ENCODE measurements at places on chromosomes 1 and 21. TPM values are rescaled to one million over a fixed set of nuclear protein-coding genes. Genes with fewer than 3 reads are reported as not detected.
A peak's percentile ranks its signal among the peaks of the same experiment; 100 is the strongest.

DNA sequence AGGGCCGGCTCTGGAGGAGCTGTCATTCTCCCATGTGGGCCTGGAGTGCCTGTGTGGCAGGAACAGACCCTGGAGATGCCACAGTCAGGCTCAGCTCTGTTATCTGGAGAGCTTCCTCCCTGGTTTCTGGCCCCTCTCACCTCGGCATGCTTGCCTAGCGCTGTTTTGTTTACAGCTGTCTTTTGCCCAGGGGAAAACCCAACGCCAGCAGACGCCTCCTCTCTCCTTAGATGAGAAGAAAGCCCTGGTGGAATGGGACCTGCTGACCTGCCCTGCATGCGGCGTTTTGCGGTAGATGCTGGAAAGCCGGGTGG lies 104.9 kb downstream of the CRYAA start:
- DNase-seq: no peak

- no peak for DNase-seq
Measured at GRCh38 chr1:243725846-243726245, 124.2 kb downstream of the AKT3 start.

The ELF3 gene
- 0.51 TPM for polyA plus RNA-seq

DNA sequence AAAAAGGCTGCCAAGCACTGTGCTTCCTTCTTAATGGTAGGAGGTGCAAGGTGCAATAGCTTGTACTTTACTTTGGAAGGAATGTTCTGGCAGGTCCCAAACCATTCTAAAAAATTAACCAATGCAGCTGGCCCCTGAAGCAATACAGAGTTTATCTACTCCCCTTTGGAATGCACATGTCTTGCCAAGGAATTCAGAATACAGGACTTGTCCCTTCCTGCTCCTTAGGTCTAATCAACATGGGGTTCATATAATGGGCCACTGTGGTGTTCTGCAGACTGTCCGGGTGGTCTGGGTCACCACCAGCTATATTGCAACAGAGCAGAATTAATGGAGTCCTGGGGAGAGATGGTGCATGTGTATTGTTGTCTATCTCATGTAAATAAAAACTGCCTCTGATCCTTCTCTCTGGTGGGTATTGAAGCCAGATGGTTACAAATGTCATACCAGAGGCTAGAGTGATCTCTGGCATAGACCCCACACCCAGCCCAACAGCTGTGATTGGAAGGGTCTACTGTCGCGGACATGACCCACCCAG lies 112.8 kb downstream of the RIPK4 start:
- DNase-seq: no peak

DNA sequence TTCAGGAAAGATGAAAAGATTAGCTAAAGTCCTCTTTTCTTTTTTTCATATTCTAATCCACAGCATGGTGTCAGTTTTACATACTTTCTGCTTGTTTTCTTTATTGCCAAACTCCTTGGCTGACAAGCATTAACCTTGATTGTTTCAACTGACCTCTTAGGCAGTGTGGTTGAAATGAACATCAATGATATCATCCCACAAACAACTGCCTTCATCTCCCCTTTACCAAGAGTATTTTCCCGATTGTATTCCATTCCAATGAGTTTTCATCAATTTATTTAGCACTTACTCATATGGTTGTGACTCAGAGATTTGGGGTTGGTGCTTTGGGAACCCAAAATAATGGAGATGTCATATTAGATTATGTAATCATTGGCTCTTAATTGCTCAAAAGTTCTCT lies 71.8 kb downstream of the SPAG17 start:
- DNase-seq: no peak

The KCNJ15 gene
- polyA plus RNA-seq: not detected

GRCh38 chr1:14666962-14667650 lies 68.6 kb downstream of the KAZN start:
- DNase-seq: no peak

GRCh38 chr1:47766832-47767740 lies 230.1 kb downstream of the TRABD2B start:
- DNase-seq: no peak

The MYOG gene
- polyA plus RNA-seq: 0.06 TPM

- no peak for DNase-seq
Measured at GRCh38 chr1:81999364-81999763, 198.6 kb downstream of the ADGRL2 start.

GRCh38 chr1:10339815-10340214 lies 59.0 kb upstream of the PGD start:
- DNase-seq: peak; percentile 75

The SRGAP2B gene
- polyA plus RNA-seq: 4.9 TPM

DNA sequence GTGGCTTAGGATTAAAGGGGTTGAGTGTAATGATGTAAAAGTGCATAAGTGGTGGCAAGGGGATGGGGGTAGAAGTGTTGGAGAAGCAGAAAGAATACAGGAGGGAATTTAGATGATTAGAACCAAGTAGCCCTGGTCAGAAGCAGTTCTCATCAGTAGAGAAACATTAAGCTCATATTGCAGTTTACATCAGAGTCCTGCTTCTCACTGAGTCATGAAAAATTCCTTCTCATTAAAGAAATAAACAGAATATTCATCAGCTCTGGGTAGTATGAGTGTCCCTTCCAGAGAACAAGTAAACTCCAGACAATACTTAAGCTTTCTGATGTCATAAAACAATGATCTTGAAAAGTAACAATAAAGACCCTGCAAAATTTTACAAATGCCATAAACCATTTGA lies 36.5 kb downstream of the LRRIQ3 start:
- DNase-seq: no peak

DNA sequence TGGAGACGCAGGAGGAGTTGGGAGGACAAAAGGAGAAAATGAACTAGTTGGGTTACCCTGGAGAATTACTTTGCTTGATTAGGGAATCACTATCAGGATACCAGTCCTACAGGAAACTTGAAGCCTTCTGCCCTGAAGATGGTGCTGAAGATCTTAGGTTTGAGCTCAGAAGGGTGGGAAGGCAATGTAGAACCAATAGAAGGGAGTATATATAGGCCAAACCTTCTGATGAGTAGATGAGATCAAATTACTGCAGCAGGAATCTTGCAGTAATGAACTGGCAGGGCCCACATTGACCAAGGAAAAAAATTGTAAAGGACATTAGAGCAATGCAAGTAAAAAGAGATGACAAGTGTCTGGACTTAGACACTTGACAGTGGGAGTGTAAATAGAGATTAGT lies 116.3 kb upstream of the CACYBP start:
- DNase-seq: no peak

DNA sequence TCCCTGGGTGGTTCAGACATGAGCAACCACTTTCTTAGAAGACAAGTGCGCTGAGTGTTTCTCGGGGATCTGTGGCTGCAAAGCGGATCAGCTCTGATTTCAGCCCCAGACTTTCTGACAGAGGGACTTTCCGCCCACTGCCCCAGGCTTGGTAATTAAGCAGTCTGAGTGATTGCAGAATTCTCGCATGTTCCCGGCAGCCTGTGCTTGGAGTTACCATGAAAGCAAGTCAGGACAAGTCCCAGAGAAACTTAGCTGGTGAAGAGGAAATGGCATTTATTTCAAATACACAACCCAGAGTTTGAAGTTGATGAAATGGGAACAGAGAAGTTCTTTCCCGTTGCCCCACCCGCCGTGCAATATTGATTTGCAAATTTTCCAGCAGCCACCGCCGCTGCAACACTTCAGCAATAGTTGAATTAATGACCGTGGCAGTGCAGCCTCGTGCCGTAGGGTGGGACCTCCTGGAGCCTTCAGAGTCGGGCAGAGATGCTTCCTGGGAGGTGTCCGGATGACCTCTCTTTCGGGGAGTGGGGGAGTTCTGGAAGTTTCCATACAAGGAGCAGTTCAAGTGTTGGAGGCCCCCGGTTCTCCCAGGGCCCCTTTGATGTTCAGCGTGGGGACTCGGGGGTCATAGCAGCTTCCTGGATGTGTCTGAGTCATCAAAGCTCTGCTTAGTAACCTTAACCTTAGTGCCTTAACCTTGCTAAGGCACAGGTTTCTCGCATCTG lies 134.7 kb downstream of the KAZN start:
- no peak for DNase-seq

The DPT gene
- polyA plus RNA-seq: 74.1 TPM
